ENCODE measurements at places on chromosomes 13 and 19.

GRCh38 chr13:93861818-93862217 is 617.7 kb downstream of the DCT start:
- no peak for DNase-seq

- no peak for DNase-seq
Measured at GRCh38 chr19:13935765-13936510, 2.3 kb downstream of the PODNL1 start.

DNA sequence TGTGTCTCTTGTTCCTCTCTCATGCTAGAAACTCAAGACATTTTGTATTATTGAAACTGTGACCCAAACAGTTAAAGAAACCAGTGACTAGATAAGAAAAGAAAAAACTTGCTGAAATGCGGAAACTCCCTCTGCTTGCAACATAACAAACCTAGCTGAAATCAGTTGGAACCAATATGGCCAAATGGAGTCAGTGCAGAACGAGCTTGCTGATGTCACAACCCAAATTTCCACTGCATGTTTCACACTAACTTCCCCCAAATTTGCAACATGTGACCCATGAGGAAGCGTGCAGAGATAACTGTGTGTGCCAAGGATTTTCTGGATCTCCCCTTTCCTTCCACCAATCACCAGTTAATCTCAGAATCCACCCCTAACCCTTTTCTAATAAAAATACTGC is 208.0 kb downstream of the DLEU7 start:
- no peak for DNase-seq

GRCh38 chr19:33163481-33163880 is 30.6 kb upstream of the LRP3 start:
- no peak for DNase-seq

DNA sequence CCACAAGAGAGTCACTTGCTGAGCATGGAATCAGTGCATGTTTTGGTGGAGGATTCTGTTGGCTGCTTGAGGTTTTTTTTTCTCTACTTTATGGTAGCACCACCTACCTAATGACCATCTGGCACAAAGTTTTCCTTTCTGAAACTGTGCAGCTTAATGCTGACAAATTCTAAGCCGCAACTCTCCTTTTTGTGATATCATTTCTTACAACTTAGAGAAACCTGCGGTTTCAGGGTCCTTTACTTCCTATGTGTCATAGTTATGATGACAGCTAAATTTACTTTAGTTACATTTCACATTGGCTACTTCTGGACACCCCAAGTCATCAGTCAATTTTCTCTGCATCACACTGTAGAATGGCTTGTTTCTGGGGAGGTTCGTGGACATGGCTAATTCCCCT is 115.4 kb upstream of the TMTC4 start:
- DNase-seq: no peak

DNA sequence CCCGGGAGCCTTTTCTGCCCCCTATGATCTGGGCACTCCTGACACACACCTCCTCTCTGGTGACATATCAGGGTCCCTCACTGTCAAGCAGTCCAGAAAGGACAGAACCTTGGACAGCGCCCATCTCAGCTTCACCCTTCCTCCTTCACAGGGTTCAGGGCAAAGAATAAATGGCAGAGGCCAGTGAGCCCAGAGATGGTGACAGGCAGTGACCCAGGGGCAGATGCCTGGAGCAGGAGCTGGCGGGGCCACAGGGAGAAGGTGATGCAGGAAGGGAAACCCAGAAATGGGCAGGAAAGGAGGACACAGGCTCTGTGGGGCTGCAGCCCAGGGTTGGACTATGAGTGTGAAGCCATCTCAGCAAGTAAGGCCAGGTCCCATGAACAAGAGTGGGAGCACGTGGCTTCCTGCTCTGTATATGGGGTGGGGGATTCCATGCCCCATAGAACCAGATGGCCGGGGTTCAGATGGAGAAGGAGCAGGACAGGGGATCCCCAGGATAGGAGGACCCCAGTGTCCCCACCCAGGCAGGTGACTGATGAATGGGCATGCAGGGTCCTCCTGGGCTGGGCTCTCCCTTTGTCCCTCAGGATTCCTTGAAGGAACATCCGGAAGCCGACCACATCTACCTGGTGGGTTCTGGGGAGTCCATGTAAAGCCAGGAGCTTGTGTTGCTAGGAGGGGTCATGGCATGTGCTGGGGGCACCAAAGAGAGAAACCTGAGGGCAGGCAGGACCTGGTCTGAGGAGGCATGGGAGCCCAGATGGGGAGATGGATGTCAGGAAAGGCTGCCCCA is 8.5 kb upstream of the CEACAM7 start:
- no peak for DNase-seq

DNA sequence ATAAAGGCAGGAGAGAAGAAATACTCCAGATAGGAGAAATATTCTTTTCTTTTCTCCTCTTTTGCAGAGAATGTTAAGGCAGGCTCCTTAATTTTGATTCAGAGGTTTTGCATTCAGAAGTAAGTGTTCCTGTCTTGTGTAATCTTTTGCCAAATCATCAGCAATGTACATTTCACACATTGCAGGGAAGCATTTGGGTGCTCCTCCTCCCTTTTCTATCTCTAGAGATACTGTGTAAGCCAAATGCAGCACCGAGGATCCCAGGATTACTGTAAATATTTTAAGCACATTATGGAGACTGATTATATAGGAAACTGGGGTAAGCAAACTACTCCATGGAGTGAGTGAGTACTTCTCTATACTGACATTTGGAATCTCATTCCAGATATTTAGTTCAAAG is 7.2 kb downstream of the ATP8A2 start:
- DNase-seq: no peak

DNA sequence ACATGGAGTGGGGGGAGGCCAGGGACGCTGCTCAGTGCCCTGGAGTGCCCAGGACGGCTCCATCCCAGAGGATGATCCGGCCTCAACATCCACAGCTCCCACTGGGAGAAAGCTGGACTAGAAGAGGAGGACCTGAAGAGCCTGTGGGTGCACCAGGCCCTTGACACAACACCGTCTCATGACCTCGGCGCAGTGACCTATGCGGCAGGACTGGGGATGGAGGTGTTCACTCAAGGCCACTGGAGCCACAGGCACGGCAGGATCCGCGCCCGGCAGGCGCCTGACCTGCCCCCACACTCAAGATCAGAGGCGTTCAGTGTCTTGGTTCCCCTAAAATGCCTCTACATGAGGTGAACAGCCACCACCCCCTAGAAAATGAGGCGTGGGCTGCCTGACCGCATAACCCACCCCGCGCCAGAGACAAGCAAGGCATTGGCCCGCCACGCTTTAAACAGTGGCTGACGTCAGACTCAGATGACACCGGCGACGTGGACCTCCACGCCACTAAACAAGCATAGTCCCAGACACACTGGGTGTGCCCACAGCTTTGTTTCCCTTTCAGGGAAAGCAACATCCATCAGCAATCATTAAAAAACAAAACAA is 8.0 kb downstream of the SGTA start:
- DNase-seq: no peak

DNA sequence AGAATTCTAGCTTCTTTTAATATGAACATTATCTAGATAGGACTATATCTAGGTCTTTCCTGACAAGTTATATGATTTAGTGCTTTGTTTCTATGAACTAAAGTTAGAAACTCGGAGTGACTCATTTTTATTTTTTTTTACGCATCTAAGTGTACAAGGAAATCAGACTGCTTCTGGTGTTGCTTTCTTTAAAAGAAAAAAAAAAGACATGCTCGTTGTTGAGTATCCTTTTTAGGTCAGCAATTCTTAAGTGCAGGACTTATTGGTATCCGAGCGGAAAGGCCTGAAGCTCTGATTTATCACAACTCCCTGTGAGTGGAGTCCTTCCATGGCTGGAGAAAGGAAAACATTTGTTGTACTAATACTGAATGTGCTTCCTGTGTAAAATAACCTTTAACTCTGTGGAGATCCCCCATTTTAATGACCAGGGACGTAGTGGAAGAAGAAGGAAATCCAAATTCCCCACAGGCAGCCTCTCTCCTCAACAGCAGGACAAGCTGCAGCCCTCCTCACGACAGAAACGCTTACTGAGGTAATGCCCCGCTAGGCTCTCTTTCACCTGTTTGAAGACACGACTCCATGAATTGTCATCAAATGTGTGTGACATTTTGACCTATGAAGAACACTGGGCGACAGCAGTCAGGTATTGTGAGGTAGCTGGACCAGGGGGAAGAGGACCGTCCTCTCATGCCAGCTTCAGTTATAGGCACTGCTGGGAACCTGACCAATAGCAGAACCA is 17.9 kb upstream of the POMP start:
- DNase-seq: no peak

DNA sequence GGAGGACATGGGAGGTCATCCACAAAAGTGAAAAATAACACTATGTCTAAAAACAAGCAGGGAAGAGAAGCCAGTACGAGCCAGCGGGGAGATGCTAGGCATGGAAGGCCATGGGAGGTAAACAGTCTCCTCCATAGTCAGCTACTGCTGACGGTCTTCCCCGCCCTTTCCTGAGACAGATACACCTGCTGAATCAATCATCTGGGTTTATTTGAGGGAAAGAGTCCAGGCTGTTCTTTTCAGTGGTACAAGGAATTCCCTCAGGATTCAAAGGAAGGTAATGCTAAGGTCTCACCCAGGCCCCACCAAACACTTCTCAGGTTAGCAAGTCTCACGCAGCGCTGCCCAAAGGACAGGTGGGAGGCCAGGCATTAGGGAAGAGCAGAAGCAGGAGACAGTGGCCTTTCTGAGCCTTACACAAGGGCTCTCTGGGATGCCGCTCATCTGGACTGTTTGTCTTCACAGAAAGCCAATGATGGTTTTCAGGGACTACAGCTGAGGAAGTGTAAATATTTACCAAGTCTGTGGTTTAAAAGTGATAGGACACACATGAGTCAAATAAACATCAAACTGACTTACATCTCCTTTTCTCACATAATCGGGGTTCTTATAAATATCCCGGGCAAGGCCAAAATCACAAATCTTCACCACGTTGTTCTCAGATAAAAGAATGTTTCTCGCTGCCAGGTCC is 173.9 kb downstream of the FLT1 start:
- DNase-seq: no peak
